ENCODE measurements at places on chromosomes 16 and 17.
A peak's percentile ranks its signal among the peaks of the same experiment; 100 is the strongest.

DNA sequence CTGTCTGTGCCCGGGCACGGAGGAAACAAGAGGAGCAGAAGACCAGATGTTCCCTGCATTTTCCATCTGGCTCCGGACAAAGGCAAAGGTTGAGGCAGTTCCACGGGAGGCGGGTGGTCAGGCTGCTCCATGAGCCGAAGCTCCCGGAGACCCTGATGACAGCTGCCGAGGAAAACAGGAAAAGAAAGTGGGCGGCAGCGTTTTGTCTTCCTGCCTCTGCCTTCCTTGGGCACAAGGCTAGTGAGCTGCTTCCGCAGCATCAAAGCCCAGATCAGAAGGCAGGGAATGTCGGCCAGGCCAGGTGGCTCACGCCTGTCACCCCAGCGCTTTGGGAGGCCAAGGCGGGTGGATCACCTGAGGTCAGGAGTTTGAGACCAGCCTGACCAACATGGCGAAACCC lies 16.2 kb downstream of the SLC43A2 start:
- DNase-seq, result no peak

DNA sequence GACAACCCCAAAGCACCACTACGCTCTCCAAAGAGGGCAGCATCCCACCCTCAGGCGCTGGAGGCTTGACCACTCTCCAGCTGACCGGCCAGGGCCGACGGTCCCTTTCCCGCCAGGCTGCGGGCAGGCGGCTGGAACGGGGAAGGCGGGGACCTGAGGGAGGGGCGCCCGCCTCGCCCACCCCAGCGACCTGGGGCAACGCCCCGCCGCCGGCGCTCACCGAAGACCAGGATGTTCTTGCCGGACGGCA lies 431 bp downstream of the DYNC1LI2 start:
- DNase-seq, result no peak

DNA sequence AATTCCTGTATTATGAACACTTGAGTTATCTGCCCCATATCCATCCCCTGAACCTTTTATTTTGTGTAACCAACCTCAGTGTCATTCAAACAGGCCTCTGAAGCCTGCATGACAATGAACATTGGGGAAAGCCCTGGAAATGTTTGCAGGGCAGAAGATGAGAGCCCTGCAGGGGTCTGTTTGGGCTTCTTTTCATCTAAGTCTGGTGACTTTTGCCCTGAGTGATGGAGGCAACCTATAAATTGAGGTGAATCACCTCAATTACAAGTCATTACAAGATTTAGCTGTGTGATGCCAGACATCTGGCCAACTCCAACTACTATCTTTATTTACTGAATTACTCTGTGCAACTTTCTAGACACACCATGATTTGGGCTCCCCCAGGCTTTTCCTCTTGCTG lies 189.2 kb downstream of the MAF start:
- no peak for DNase-seq

GRCh38 chr17:21373036-21373435 lies 3.1 kb upstream of the KCNJ12 start:
- no peak for DNase-seq

- DNase-seq, result no peak
These were observed 88.3 kb upstream of the CCL1 start for GRCh38 chr17:34451313-34451712.

GRCh38 chr16:73717266-73717974 lies 579.2 kb upstream of the PSMD7 start:
- DNase-seq, result no peak

DNA sequence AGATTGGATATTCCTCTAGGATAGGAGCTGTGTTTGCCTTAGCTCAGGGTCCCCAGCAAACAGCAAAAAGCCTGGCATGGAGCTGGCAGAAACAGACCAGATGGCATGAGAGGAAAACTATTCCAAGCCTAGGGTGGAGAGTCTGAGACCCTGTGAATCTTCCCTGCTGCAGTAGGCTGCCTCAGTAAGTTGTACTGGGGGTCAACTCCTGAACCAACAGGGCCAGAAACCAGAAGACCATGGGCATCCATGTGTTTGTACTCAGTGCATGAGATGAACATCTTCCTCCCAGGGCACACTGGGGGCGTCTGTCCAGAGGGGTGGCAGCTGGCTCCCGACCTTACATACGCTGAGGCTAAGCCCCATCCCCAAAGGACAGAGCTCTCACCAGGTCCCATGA lies 214.4 kb downstream of the C16orf78 start:
- no peak for DNase-seq

DNA sequence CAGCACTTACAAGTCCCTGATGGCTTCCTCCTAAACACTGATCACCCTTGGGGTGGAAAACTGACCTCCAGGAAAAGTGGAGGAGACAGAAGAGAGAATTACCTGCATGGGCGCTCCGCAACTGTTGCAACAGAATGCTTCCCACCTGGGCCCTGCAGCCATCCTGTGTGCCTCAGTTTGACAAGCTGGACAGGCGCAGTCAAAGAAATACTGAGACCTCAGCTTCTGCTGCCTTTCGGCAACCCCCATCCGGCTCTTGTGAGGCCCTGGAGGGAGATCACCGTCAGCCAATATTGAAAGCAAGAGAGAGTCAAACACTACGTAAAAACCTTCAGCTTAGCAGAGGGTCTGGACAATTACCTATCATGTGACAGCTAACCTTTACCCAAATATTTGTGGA lies 24.8 kb downstream of the SERPINF1 start:
- no peak for DNase-seq

DNA sequence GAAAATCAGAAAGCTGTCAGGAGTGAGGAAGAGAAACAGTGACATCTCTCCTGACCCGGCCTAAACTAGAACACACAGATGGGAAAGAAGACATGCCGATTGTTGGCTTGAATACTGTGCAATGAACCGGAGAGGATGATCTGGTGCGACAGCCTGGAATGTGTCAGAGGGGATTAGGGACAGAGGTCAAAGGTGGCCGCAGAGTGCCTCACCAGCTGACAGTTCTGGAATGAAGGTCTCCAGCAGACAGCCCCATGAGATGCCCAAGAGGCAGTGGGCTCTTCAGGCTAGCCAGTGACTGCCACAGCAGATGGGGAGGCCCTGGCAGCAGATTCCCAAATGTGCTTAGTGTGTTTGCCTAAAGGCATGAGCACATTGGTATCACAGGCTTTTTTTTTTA lies 623.2 kb downstream of the CDH8 start:
- DNase-seq, result no peak

DNA sequence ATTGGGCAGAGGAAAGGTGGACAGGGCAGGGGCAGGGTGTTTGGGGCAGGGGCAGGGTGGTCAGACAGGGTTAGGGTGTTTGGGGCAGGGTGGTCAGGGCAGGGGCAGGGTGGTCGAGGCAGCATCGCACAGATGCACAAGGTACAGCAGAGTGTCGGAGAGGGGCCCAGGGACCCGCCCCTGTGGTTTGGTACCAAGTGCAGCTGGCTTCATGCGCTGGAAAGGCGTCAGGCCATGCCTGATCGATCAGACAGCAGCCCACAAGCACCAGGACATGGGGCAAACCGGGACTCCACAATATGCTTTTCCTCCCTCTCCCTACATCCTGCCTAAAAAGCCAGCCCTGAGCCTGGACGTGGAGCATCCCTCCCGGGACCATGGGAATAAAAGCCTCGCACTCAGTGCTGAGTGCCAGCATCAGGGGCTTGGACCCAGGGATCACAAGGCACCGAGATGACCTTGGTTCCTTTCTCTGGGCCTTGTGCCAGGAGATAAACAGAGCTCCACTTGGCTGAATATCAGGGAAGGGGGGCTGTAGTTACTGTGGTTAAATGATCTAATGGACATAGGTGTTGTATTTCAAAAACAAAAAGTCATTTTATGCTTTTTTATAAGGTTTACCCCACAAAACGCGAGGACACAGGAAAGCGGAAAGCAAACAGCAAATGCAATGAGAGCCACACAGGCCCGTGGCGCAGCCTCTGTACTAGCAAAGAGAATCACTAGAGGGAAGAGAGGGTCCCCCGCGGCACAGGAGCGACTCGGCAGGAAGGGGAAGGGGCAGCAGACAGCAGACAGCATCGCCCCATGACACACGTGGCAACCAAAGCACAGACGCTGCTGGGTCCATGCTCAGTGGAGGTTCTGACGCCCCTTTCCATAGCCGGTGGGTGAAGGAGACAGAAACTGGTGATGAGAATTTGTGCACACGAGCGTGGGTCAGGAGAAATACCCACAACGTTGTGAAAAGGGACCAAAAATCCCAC lies 5.3 kb upstream of the HEXD start:
- no peak for DNase-seq

DNA sequence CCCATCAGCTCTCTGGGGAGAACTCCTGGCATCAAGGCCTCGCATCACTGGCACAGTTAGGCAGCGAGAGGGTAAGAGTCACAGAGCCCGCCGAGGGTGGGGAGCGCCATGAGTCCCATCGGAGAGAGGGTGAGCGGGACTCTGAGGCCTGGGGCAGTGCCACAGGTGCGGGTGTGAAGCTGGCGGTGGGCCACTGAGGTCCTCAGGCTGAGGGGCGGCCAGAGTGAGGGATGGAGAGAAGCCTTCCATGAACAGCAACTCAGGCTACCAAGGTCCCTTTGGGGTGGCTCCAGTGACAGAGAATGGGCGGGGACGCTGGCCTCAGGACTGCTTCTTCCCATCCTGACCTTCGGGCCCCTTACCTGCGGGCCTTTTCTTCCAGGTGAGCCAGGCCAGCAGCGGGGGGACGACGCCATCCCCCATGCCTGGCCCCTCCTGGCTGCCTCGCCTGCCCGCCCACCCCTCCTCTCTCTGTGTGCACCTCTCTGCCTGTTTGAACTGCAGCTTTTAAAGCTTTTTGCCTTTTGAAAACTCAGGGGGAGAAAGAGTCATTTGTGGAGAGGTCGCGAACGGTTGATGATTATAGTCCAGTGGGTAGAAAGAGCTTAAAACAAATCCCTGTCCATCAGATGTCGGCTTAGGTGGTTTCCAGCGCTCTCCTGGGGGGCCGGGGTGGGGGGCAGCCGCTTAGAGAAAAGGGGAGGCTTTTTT lies 149.3 kb upstream of the GSE1 start:
- no peak for DNase-seq

DNA sequence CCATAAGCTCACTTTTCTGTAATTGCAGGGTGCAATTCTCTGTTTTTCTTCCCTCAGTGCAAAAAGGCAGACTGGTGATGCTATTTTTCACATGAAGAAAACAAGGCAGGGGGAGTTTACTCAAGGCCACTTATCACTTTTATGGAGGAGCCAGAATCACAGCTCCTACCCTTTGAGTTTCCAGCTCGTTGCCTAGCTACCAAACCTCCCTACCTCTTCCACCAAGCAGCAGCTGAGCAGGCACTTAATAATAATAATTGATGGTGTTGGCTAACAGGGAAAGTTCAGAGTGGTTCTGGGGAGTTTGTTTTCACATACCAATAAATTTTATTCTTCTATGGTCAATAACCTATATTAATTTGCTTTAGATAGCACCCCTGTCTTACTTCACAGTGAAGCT lies 31.9 kb upstream of the MPHOSPH6 start:
- DNase-seq, result no peak

DNA sequence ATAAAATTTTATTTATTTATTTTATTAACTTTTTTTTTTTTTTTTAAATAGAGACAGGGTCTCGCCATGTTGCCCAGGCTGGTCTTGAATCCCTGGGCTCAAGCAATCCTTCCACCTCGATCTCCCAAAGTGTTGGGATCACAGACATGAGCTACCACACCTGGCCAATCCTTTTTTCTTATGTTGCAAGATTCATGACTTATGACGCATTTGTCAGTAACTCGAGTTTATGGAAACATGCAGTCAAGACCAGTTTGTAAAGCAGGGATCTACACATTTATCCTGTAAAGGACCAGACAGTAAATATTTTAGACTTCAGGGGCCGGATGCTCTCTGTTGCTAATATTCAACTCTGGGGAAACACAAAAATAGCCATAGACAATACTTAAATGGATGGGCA lies 9.4 kb upstream of the MAP2K6 start:
- DNase-seq, result no peak

GRCh38 chr16:83813823-83814658 lies 6.3 kb downstream of the HSBP1 start:
- DNase-seq, result no peak

GRCh38 chr16:72241008-72241407 lies 69.1 kb upstream of the PMFBP1 start:
- no peak for DNase-seq

DNA sequence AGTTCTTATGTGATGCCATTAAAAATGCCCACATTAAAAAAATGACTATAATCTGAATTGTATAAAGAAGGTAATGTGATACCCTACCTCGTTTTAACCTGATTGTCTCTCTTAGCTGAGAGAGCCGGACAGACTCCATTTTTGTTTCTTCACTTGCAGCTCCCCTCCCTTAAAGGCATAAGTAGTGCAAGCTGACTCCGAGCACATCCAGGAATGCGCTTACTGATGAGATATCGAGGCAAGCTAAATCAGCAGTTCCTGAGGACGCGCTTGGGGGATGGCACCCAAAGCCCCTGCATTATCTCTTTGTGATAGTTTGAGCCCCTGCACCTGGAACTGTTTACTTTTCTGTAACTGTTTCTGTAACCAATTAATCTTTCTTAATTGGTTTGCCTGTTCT lies 6.3 kb downstream of the KRT24 start:
- DNase-seq, result no peak

GRCh38 chr17:58316260-58316960 lies 12.2 kb downstream of the TSPOAP1 start:
- no peak for DNase-seq

DNA sequence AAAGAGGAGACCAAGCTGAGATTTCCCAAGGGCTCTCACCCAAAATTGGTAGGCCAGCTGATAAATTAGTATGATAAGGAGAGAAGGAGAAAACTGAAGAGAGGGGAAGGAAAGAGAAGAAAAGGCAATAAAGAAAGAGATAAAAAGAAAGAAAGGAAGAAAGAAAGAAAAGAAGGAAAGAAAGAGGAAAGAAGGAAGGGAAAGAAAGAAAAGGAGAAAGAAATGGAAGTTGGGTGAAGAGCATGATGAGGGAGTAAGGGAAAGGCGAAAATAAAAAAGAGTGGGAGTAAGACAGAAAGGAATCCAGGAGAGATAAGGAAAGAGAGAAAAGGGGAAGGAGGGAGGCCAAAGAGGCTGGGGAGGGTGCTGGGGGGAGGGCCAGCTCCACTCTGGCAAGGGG lies 95.4 kb downstream of the MRM1 start:
- no peak for DNase-seq

DNA sequence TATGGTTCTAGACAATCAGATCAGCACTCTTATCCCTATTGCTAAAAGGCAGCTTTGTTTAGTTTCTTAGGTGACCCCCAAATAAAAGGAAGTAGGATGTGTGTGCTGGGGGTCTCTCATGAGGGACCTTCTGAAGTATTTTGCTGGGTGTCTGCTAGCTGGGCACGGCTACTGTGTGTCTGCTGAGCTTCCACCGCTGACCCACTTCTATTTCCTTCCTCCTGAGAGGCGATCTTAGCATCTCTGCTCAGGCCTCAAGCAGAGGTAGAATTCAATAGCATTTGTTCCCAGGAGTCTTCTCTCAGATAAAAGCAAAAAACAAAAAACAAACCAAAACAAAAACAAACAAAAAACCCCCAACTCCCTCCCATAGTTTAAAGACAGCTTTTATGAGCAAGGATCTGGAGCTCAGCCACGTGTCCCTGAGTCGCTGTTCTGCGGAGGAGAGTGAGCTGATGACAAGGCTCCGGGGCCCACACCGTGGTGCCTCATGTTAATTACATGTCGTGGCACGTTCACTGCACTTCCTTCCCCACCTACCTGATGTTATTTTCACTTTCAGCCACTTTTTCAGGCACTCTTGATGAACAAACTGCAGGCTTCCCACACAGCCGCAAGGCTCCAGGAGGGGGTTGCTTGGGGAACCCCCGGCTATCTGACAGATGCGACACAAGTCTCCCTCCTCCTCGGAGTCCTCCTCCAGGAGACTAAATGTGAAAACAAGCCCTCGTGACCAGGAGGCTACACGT lies 83.5 kb downstream of the MARCHF10 start:
- peak; percentile 35 for DNase-seq

GRCh38 chr16:767743-768235 lies 7.3 kb downstream of the MSLN start:
- no peak for DNase-seq

Measured in stimulated activated CD8-positive, alpha-beta memory T cell treated with anti-CD3 and anti-CD28 coated beads, Interleukin-4, amount 100 ng/mL, for 1 hour (primary cell).